Frontal cortex (tissue), 4 donors: ENCODE measurements at places on chromosomes 7 and 10.

DNA sequence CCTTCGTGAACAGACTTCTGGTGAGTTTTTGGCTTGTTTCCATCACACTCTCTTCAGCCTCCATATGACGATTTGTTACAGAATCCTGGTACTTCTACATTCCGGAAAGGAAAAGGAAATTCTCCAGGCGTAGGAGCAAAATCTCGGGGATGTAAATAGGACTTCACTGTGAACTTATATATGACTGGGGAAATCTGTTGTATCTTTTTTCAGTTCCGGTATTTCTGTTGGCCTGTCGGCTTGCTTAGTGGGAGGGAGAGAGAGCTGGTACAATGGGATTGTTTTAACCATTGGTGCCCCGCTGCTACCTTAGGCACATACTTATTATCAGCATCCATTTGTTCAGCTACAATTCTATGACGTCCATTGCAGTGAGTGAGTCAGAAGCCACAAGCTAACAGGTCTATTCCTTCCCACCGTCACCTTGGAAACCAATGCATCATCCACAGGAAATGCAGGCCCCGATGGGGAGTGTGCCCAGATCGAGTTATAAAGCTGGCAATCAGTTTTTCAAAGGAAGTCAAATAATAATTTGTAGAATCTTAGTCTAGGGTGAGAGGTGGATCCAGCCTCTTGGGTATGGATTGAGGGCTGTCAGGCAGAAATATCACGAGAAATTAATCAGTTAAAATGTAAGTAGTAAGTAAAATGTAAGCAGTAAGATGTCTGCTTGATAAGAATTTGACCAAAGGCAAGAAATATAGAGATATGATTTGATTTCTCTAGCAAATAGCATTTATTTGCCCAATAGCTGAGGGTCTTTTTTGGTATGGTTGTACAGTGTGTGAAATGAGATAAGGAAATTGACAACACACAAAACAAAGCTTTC is 92.0 kb upstream of the MKLN1 start:
- DNase-seq, result no peak

DNA sequence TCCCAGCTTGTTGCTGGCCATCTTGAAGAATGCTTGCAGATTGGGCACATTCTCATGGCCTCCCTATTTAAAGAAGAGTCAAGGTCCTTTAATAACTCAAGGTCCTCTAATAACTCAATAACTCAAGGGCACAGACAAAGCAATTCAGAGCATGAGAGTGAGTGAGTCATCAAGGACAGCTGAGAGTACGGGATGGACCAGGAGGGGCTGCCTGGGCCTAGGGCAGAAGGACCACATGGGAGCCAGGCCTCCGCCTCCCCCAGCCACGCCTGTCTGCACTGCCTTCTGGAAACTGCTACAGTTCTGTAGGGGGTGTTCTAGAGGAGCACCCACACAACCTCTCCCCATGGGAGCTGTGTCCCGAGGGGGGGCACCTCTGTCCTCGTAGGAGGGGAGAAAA is 48.9 kb downstream of the ZNF503 start:
- no peak for DNase-seq

GRCh38 chr7:45704683-45705016 is 130.5 kb downstream of the ADCY1 start:
- DNase-seq, result no peak

DNA sequence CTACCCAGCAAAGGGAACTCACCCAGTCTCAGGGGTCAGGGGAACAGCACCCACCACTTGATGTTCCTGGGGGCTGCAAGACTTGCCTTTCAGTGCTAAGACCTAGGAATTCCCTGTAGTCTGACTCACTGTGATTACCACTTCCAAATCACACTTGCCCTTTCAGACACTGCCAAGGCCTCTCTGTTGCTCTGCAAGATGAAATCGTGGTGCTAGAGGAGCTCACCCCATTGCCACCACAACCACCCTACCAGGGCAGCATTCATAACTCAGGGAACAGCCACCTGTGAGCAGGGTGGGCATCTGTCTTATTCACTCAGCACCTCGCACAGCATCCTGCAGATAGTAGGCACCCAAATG is 36.5 kb downstream of the XPNPEP1 start:
- no peak for DNase-seq

DNA sequence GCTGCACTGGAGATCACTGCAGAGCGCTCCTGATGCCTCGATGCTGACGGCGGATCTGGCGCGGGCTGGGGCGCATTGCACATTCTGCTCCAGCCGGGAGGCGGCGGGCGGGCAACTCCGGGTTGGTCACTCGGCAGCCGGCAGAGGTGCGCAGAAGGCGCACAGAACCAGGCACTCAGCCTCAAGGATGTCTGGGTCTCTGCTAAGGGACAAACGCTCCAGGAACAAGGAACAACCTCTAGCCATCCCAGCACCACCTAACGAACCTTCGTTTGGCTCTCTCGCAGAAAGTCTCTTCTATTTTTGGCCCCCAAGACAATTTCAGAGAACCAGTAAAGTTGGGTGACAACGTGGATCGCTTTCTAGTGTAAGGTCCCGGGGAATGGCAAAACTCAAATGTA is 254.6 kb downstream of the OTUD1 start:
- no peak for DNase-seq

- peak; percentile 34 for DNase-seq
Measured at GRCh38 chr7:88759230-88760135, at the start of gene ZNF804B. ZNF804B (plus strand) TSS chr7:88759700; CDS start chr7:88759977, 277 bp downstream.

GRCh38 chr10:115432188-115432819 is 339.1 kb downstream of the ATRNL1 start:
- DNase-seq, result no peak

- DNase-seq, result no peak
Measured at GRCh38 chr7:121046893-121047468, 58.5 kb downstream of the CPED1 start.

GRCh38 chr7:95095966-95096540 is 188.7 kb downstream of the PPP1R9A start:
- DNase-seq, result no peak

- no peak for DNase-seq
Measured at GRCh38 chr10:104035194-104036068, 50.2 kb downstream of the COL17A1 start.

GRCh38 chr10:56596257-56596656 is 235.2 kb upstream of the ZWINT start:
- DNase-seq, result no peak
